ENCODE measurements at places on chromosomes 11 and 22.

- peak; percentile 15 for DNase-seq
Observed at GRCh38 chr22:37420686-37421467, 6.4 kb downstream of the ELFN2 start.

GRCh38 chr11:95790933-95791708, 823 bp downstream of the CEP57 start:
- peak; percentile 30 for DNase-seq

- no peak for DNase-seq
Observed at GRCh38 chr11:93922830-93923229, 72.4 kb upstream of the VSTM5 start.

DNA sequence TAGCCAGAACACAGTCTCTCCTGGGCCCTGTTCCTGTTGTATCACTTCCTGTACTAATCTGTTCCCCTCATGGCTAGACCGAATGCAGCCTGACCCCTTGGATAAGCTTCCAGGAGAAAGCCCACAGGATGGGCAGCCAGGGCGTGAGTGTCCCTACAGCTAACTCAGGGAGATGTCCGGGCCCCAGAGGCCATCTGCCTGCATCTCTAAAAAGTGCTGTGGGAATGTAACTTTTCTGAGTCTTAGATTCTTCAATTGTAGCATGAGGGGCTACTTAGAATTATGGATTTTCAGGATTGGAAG, 7.7 kb upstream of the MALAT1 start:
- no peak for DNase-seq

- no peak for DNase-seq
Observed at GRCh38 chr11:34671946-34672345, 51.1 kb downstream of the EHF start.

DNA sequence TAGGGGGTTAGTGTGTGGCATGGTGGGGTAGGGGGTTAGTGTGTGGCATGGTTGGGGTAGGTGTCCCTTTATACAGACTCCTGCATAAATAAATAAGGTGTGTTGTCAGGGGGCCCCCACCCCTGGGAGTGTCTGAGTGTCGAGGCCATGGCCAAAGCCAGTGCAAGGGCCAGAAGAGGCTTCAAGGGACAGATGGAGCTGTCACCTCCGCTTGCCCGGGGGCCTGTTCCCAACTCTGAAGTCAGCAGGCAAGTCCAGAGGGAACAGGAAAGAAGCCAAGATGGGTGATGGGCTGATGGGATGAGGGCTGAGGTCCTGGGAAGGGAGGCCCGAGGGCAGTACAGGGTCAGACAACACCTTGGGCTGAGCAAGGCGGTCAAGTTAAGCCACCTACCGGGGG, 997.8 kb downstream of the BRD1 start:
- DNase-seq: no peak

DNA sequence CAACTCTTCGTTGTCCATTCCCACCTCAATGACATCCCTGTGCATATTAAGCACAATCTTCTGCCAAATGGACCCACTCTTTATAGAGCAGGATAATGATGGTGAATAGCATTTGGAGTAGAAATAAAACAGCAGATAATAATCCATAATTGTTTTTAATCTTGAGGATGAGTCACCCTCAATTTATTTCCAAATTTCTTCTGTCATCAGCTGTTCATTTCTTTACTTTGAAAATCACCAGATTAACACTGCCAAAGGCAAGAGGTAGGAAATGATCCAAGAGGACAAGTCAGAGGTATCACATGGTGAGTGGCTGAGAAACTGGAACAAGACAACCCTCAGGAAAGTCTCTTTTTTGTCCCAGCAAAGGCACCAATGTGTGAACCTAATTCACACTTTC, 7.3 kb upstream of the AMBRA1 start:
- no peak for DNase-seq

DNA sequence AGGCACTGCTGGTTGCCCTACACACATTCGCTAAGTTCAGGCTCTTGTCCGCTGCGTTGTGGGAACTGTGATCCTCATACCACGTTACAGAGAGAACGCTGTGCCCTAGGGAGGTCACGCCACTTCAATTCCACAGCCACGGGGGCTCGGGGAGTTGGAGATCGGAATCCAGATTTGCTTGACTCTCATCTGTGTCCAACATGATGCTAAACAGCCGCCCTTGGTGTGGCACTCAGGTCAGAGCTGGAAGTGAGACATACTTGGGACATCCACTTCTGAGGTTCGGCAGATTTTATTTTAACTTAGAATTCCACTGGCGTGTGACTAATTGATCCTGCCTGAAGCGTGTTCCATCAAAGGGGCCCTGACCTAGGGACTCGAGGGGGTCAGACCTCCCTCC, 41.7 kb downstream of the RIBC2 start:
- DNase-seq: no peak

DNA sequence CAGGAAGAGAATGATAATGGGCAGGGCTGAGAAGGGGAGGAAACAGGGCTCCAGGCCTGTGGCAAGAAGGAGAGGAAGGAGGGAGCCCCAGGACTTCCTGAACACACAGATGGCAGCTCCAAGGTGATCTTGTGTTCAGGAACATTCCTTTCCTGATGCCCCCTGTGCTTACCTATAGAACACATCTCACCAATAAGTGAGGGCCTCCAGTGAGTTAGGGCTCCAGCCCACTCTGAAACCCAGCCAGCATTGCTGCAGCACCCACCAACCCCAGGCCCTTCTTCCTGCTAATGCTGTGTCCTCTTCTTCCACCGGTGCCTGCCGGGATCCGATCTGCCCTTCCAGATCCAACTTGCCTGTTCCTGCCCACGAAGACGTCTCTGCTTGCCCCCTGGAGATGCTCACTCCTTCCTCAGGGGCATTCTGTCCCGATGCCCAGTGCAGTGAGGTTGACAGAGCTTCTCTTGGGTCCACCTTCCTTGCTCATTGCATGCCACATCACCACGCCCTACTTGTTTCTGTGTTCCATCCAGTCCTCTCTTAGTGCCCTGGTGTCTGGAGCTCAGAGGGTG, 17.4 kb downstream of the ANKK1 start:
- no peak for DNase-seq

DNA sequence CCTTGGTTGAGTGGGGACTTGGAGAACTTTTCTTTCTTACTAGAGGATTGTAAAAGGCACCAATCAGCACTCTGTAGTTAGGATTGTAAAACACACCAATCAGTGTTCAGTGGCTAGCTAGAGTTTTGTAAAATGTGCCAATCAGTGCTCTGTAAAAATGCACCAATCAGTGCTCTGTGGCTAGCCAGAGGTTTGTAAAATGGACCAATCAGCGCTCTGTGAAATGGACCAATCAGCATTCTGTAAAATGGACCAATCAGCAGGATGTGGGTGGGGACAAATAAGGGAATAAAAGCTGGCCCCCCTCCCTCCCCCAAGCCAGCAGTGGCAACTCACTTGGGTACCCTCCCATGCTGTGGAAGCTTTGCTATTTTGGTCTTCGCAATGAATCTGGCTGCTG, 5.5 kb upstream of the DRG1 start:
- DNase-seq: peak; percentile 26

GRCh38 chr11:118924591-118925585, 838 bp downstream of the BCL9L start:
- DNase-seq: peak; percentile 56

GRCh38 chr11:35106595-35106994, 32.4 kb upstream of the CD44 start:
- peak; percentile 27 for DNase-seq

GRCh38 chr11:64268893-64269539, 15.4 kb downstream of the BAD start:
- peak; percentile 33 for DNase-seq

DNA sequence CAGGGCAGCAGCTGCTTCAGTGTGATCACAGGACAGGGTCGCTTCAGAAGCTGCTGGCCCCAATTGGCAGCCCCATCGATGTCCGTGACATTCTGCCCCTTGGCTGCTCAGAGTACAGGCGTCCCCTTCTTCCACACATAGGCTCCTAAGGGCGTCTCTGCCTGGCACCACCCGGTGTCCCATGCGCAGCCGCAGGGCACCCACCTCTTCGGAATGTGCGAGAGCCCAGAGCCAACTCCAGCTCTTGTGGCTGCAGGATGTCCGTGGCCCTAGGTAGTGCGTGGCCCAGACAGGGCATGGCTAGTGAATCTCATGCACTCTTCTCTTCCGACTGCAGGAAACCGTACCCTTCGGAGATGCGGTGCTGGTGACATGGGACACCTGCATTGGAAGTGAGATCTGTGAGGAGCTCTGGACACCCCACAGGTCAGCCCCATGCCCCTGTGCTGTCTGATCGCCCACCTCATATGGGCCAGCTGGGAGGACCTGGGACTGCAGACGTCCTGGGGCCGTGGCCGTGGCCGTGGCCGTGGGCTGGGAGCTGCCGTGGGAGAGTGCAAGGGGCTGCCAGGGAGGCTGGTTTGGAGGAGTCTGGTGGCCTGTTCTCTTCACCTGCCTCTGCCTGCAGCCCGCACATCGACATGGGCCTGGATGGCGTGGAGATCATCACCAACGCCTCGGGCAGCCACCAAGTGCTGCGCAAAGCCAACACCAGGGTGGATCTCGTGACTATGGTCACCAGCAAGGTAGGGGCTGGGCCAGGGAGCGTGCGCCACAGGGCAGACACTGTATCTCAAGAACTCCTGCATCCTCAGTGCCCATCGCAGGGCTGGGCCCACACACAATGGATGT, 20.2 kb downstream of the NADSYN1 start:
- no peak for DNase-seq

DNA sequence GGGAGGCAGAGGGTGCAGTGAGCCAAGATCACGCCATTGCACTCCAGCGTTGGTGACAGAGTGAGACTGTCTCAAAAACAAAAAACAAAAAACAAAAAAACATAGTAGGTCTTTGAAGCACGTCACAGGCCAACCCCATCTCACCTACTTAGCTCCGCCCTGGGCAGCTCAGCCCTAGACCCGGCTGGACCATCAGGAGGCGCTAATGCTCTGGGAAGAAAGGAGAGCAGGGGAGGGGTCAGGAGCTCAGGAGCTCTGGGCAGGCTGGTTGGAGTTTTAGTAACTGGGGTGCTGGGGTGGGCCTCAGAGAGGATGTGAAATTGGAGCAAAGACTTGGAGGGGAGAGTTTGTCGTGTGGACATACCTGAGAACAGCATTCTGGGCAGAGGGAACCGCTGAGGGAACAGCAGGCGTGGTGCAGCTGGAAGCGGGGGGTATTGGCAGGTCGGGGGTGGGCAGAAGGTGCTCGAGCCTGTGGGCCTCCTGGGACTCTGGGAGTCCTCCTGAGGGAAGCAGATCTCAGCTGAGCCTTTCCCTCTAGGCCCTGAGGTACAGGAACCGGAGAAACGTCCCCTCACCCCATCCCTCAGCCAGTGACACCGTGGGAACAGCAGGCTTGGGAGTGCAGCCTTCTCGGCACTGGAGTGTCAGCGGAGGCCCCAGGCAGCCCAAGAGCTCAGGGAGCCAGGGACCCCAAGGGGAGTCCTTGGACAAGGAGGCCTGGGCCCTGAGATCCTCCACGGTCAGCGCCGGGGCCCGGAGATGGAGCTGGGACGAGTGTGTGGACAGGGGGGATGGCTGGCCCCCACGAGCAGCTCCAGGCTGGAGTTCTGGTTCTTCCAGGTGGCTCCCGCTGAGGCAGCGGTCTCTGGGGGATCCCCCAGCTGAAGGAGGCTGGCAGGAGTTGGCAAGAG, 2.2 kb upstream of the RPS6KA4 start:
- peak; percentile 40 for DNase-seq

DNA sequence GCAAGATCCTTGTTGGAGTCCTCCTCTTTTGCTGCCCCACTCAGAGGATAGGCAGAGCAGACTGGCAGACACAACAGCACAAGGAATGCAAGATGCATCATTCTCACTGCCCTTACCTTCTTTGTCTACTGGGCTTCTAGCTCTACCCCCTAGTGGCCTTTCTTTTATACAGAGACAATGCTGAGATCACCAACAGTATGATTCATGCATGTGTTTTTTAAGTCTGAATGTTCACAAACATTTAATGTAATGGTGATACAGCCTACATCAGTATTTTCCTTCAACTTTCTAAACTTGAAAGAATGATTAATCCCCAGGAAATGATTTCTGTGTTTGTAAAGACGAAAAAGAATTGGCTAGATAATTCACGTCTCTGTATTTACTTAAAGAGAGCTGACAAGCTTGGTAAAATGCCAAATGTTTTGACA, at the start of gene MMP10:
Gene MMP10 (minus strand): TSS at position 138 of the 428 bp plus-strand sequence. CDS start 37 bp downstream, at position 101.
- no peak for DNase-seq

- DNase-seq: no peak
Observed at GRCh38 chr22:46574993-46575910, 37.8 kb upstream of the CELSR1 start.

GRCh38 chr22:42083119-42083518, 3.6 kb downstream of the SMDT1 start:
- no peak for DNase-seq

DNA sequence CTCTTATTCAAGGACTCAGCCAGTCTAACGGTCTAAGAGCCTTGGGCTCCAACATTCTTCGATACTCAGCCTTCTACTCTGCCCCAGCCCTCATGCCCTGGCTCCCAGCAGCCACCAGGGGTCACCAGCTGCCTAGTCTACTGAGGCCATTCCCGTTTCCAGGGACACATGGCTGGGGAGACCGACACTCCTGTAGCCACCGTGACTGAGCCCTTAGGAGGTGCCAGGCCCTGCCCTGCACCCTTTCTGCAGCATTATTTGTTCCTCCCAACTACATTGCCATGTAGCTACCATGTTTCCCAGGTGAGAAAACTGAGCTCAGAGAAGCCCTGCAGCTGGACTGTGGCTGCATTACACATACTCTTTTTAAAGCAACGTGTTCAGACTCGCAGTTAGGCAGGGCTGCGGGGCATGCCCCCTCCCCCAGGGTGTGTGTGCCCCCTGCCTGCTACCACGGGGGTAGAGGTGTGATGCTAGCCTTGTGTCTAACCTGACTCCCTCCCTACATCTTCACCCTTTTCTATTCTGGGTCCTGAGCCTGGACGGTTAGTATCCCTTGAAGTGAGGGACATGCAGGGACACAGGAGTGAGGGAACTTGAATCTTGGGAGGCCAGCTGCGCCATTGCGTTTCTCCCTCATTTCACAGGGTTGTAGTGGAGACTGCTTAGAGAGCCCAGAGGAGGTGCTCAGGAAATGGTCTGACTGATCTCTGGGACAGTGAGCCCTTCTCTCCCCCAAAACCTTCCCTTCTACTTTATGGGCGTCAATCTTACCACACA, 17.5 kb downstream of the ATG16L2 start:
- DNase-seq: peak; percentile 67

GRCh38 chr22:19888131-19888746, 33.6 kb upstream of the GNB1L start:
- no peak for DNase-seq

GRCh38 chr11:3144296-3145205, 20.6 kb downstream of the OSBPL5 start:
- DNase-seq: no peak

Data from CD4-positive, alpha-beta T cell treated with Interferon alpha-2 for 1 hour (primary cell).